ENCODE measurements at places on chromosomes 12 and 14. TPM values are rescaled to one million over a fixed set of nuclear protein-coding genes. Genes with fewer than 3 reads are reported as not detected.
A peak's percentile ranks its signal among the peaks of the same experiment; 100 is the strongest.

GRCh38 chr12:122884091-122884826 is 11.7 kb downstream of the VPS37B start:
- no peak for DNase-seq
- H3K27me3 ChIP-seq = no peaks in the 10 kb centered on the region
- H3K4me3 ChIP-seq = no peak overlapping the region
- no peak overlapping the region for H3K27ac ChIP-seq
- no peaks in the 10 kb centered on the region for H3K36me3 ChIP-seq

DNA sequence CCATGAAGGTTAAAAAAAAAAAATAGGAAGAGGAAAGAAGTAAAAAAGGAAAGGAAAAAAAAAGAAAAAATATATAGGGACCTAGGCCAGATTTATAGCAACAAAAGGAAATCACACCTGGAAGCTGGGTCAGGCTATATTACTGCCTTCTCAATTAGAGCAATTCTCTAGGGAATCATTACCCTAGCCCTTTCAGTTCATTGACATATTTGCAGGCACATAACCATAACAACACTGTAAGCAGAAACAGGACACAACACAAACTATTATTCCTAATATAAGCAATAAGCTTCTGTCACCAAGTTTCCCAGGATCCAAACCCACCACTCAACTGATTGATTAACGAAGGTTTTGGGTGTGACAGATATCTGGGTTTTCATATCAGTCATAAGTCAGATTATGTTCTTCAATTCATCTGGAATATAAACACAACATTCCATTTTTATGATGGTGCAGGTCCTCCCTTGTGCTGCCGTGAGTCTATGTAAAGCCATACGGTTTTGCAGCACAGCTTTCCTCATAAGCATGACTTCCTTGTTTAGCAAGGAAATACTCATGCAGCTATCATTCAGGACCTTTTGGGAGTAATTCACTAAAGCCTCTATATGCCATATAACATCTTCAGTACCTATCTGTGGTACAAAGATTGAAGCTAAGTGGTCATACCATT is 4.2 kb downstream of the PCNX4 start:
- H3K4me3 ChIP-seq = no peak overlapping the region
- peaks cover 6% of the 10 kb centered on the region for H3K36me3 ChIP-seq
- no peak for DNase-seq
- H3K4me1 ChIP-seq = peaks cover 10% of the 10 kb centered on the region
- H3K27me3 ChIP-seq = no peaks in the 10 kb centered on the region

- H3K4me3 ChIP-seq = no peak overlapping the region
- H3K27ac ChIP-seq = no peak overlapping the region
- H3K27me3 ChIP-seq = no peaks in the 10 kb centered on the region
- no peak for DNase-seq
Observed at GRCh38 chr14:102984336-102985102, 62.1 kb downstream of the AMN start.

- H3K36me3 ChIP-seq = no peaks in the 10 kb centered on the region
- H3K27me3 ChIP-seq = peaks cover 5% of the 10 kb centered on the region
- H3K27ac ChIP-seq = no peak overlapping the region
Observed at GRCh38 chr12:105330931-105331804, 677 bp downstream of the C12orf75 start.

GRCh38 chr12:101743724-101744472 is 4.6 kb upstream of the SYCP3 start:
- no peaks in the 10 kb centered on the region for H3K27me3 ChIP-seq
- no peak overlapping the region for H3K27ac ChIP-seq
- no peak overlapping the region for H3K4me3 ChIP-seq
- no peak for DNase-seq
- peaks cover 35% of the 10 kb centered on the region for H3K36me3 ChIP-seq

GRCh38 chr14:91882369-91882768 is 15.0 kb upstream of the TC2N start:
- no peak for DNase-seq
- no peaks in the 10 kb centered on the region for H3K27me3 ChIP-seq
- H3K36me3 ChIP-seq = peaks cover 27% of the 10 kb centered on the region

DNA sequence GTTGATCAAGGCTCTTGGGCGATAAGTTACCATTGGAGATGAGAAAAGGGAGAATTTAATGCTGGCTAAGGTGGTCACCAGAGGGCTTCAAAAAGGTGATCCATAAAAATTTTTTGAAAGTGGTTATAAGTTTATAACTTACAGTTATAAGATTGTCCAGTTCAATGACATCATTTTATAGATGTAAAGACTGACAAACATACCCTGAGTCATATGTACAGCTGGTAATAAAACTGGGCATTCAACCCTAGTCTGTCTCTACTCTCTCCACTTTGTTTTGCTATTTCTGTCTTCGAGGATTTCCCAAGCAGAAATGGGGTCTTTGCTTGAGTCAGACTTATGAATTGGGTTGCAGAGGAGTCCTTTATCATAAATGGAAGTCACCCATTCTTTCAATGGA is 454.0 kb downstream of the SOX5 start:
- no peaks in the 10 kb centered on the region for H3K27me3 ChIP-seq
- no peak overlapping the region for H3K4me3 ChIP-seq
- no peaks in the 10 kb centered on the region for H3K4me1 ChIP-seq
- H3K27ac ChIP-seq = no peak overlapping the region

GRCh38 chr12:112005419-112006395 is 7.3 kb downstream of the TMEM116 start:
- H3K4me1 ChIP-seq = no peaks in the 10 kb centered on the region
- H3K27ac ChIP-seq = no peak overlapping the region
- no peak overlapping the region for H3K4me3 ChIP-seq
- H3K27me3 ChIP-seq = no peaks in the 10 kb centered on the region
- no peak for DNase-seq

DNA sequence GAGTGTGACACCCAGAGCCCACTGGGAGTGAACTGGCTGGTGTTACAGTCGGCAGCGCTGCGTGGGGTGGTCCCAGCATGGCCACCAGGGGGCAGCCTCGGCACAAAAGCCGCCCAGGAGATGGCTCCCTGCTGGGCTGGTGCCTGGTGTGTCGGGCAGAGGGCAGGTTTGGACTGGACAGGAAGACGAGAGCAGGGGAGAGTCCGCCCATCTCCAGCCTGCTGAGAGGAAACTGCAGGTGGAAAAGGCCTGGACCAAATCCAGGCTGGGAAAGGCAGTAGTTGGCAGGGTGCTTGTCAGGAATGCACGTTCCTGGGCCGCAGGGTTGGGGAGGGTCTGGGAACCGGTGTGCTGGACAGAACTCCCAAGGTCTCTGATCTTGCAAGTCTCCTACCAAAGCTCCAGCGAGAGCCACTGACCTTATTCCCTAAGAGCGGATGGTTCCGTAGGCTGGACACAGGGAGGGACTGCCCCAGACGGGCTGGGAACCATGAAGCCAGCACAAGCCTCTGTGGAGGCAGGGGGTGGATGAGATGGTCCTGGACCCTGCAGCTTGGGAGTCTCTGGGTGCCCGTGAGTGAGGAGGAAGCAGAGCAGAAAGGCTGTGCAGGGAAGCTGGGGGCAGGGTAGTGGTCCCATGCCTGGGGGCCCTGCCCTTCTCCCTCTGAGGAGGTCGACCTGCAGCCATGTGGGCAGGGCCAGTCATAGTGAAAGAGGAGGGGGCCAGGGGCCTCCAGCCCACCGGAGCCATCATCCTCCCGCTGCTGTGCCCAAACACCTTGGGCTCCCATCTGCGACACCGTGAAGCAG is 1.8 kb downstream of the AHNAK2 start:
- H3K27ac ChIP-seq = no peak overlapping the region
- H3K36me3 ChIP-seq = no peaks in the 10 kb centered on the region
- H3K27me3 ChIP-seq = peaks cover 21% of the 10 kb centered on the region
- DNase-seq = peak; percentile 69
- peaks cover 81% of the 10 kb centered on the region for H3K4me1 ChIP-seq

- no peak for DNase-seq
- no peak overlapping the region for H3K27ac ChIP-seq
- H3K27me3 ChIP-seq = no peaks in the 10 kb centered on the region
- peaks cover 14% of the 10 kb centered on the region for H3K4me1 ChIP-seq
- H3K4me3 ChIP-seq = no peak overlapping the region
Observed at GRCh38 chr12:96261557-96261956, 67.4 kb downstream of the ELK3 start.

GRCh38 chr12:106910202-106910601 is 45.5 kb upstream of the TMEM263 start:
- DNase-seq = no peak
- no peak overlapping the region for H3K27ac ChIP-seq
- H3K36me3 ChIP-seq = no peaks in the 10 kb centered on the region
- H3K4me1 ChIP-seq = no peaks in the 10 kb centered on the region
- no peak overlapping the region for H3K4me3 ChIP-seq
- peaks cover 13% of the 10 kb centered on the region for H3K27me3 ChIP-seq

- no peak for DNase-seq
- H3K27me3 ChIP-seq = no peaks in the 10 kb centered on the region
- H3K36me3 ChIP-seq = no peaks in the 10 kb centered on the region
- no peak overlapping the region for H3K27ac ChIP-seq
- no peak overlapping the region for H3K4me3 ChIP-seq
Observed at GRCh38 chr14:23228812-23229211, 8.9 kb upstream of the RNF212B start.

- H3K27ac ChIP-seq = peak overlapping the region; percentile 57
- no peak overlapping the region for H3K4me3 ChIP-seq
- H3K27me3 ChIP-seq = no peaks in the 10 kb centered on the region
- no peaks in the 10 kb centered on the region for H3K36me3 ChIP-seq
- DNase-seq = peak; percentile 60
Observed at GRCh38 chr12:110079477-110080400, 31.4 kb upstream of the C12orf76 start.

GRCh38 chr14:99267837-99268781 is 3.9 kb downstream of the BCL11B start:
- no peaks in the 10 kb centered on the region for H3K36me3 ChIP-seq
- H3K27ac ChIP-seq = no peak overlapping the region
- H3K27me3 ChIP-seq = peaks cover 72% of the 10 kb centered on the region
- peaks cover 16% of the 10 kb centered on the region for H3K4me1 ChIP-seq

- peaks cover 26% of the 10 kb centered on the region for H3K4me1 ChIP-seq
- H3K27me3 ChIP-seq = no peaks in the 10 kb centered on the region
- DNase-seq = peak; percentile 44
Observed at GRCh38 chr12:75909714-75910656, 121.6 kb downstream of the PHLDA1 start.

DNA sequence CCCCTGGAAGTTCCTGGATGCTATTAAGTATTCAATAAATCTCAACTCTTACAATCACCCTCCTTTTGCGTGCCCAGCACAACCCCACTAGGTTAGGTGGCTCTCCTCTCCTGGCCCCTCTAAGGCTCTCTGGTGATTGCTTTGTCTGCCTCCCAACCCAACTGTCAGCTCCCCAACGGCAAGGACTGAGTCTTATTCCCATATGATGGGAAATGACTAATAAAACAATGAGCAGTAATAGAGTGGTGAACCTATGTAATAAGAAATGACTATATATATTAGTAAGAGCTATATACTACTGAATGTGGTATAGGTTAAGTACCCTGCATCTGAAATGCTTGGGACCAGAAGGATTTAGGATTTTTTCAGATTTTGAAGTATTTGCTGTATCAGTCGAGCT is 8.1 kb downstream of the APPL2 start:
- no peaks in the 10 kb centered on the region for H3K27me3 ChIP-seq
- no peak for DNase-seq
- H3K27ac ChIP-seq = no peak overlapping the region
- H3K36me3 ChIP-seq = peaks cover 20% of the 10 kb centered on the region
- no peaks in the 10 kb centered on the region for H3K4me1 ChIP-seq

DNA sequence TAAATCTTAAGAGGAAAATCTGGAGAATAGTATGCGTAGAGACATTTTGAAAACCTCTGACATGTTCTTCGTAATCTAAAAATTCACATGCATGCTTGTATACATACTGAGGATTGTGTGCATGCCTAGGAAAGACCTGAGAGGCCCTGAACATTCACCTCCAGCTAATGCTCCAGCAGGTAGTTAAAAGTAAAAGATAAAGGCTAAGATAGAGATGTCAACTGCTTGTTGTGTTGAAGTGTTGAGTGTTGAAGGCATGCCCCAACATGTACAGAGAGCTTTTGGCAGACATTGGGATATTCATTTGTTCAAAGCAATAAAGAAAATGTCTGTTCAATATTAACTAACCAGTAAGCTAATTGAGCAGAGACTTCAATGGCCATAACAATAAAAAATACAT is 118.6 kb upstream of the SYT1 start:
- H3K27ac ChIP-seq = no peak overlapping the region
- no peaks in the 10 kb centered on the region for H3K4me1 ChIP-seq
- no peak for DNase-seq
- H3K27me3 ChIP-seq = no peaks in the 10 kb centered on the region
- H3K4me3 ChIP-seq = no peak overlapping the region
- no peaks in the 10 kb centered on the region for H3K36me3 ChIP-seq

GRCh38 chr12:79486154-79486553 is 204.6 kb downstream of the PAWR start:
- no peak overlapping the region for H3K27ac ChIP-seq
- no peak for DNase-seq
- no peaks in the 10 kb centered on the region for H3K27me3 ChIP-seq
- no peak overlapping the region for H3K4me3 ChIP-seq
- no peaks in the 10 kb centered on the region for H3K36me3 ChIP-seq
- no peaks in the 10 kb centered on the region for H3K4me1 ChIP-seq

DNA sequence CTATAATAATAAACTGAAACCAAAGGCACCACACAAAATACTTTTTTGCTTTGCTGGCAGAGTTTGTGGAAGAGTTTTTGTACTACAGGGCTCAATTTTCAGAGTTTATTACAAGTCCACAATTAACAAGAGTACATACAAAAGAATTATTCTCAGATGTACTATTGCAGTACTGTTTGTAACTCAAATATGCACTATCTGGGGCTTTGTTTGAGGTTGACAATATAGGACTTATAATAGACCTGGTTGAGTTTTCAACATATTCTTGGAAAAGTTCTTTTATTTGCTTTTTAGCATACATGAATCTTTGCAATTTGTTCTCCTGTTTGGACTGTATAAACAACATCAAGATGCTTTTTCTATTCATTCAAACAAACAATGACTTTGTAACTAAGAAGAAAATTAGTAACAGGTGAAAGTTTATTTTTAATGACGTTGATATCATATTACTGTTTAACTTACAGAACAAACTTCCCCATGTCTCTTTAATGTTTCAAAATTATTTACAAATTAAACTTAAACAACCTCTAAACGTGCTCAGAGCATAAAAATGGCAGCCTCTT is 407.4 kb upstream of the PRICKLE1 start:
- no peak for DNase-seq
- H3K36me3 ChIP-seq = no peaks in the 10 kb centered on the region
- no peaks in the 10 kb centered on the region for H3K4me1 ChIP-seq
- H3K27me3 ChIP-seq = no peaks in the 10 kb centered on the region

GRCh38 chr12:57158665-57159064 is 11.2 kb upstream of the LRP1-AS start:
- peaks cover 13% of the 10 kb centered on the region for H3K4me1 ChIP-seq
- H3K27me3 ChIP-seq = peaks cover 3% of the 10 kb centered on the region
- no peak overlapping the region for H3K27ac ChIP-seq
- no peak for DNase-seq
- no peak overlapping the region for H3K4me3 ChIP-seq
- peaks cover 96% of the 10 kb centered on the region for H3K36me3 ChIP-seq

GRCh38 chr12:10716277-10716676 is 6.8 kb downstream of the YBX3 start:
- no peak for DNase-seq
- H3K27ac ChIP-seq = peak overlapping the region; percentile 11
- no peak overlapping the region for H3K4me3 ChIP-seq

NGB gene
- not detected for total RNA-seq

IFI27 gene
- 5.6 TPM for total RNA-seq

DNAI7 gene
- total RNA-seq = 0.40 TPM

PLD4 gene
- total RNA-seq = 3.1 TPM

SLC16A7 gene
- total RNA-seq = 9.7 TPM

C12orf56 gene
- total RNA-seq = 0.80 TPM

TXNRD1 gene
- total RNA-seq = 44.2 TPM

LIN7A gene
- total RNA-seq = 3.1 TPM

Measured in muscle of leg (tissue), 16 donors.